ENCODE measurements at places on chromosomes 4 and X.

DNA sequence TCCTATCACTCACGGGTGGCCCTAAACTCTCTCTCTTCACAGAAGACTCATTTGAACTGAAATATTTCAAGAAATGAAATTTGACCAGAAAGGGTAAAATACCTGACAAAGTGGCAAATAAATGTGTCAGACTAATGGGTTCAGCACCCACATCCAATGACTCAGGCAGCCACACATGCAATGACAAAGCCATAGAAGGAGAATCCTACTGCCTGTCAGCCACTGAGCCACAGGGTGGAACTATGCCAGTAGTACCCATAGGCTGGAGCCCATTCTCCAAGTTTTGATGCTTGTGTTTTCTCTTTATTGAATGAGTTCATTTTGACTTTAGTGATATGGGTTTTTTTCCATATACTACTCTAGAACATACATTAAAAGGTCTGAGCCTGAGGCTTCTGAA lies 179.0 kb downstream of the BEND2 start:
- no peak for DNase-seq

DNA sequence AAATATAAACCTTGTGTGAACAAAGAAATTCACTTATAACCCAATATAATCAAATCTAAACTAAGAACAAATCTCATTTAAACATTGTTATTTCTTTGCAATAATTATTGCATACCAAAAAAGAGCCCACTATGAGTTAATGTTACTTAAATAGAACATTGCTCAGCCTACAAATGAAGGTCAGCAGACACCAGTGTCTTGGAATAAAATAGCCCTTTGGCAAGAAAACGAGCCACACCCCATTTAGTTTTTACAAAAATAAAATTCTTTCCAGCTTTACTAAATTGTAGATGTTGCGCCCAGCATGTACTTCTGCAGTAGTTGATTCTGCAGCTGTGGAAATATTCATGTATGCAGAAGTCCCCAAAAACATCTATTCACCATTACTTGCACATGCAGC lies 12.2 kb downstream of the PLS3 start:
- no peak for DNase-seq

GRCh38 chrX:9842541-9842940 lies 56.3 kb downstream of the SHROOM2 start:
- no peak for DNase-seq

DNA sequence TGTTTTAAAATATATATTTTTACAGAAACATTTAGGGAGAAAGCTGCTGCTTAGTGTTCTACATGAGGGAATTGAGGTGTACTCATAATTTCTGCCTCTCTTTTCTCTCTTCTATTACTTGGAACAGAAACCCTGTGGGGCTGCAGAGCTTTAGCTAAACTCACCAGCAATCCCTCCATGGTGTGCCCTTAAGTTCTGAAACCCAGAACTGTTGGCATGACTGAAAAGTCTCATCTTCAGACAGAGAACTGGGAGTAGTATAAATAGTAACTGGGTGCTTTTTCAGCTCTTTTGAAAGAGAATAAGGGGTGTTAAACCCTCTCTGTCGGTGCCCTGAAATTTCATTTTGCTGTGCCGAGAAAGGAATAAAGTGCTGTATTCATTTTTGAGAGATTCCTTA lies 294.9 kb upstream of the BOD1L1 start:
- DNase-seq, result no peak

DNA sequence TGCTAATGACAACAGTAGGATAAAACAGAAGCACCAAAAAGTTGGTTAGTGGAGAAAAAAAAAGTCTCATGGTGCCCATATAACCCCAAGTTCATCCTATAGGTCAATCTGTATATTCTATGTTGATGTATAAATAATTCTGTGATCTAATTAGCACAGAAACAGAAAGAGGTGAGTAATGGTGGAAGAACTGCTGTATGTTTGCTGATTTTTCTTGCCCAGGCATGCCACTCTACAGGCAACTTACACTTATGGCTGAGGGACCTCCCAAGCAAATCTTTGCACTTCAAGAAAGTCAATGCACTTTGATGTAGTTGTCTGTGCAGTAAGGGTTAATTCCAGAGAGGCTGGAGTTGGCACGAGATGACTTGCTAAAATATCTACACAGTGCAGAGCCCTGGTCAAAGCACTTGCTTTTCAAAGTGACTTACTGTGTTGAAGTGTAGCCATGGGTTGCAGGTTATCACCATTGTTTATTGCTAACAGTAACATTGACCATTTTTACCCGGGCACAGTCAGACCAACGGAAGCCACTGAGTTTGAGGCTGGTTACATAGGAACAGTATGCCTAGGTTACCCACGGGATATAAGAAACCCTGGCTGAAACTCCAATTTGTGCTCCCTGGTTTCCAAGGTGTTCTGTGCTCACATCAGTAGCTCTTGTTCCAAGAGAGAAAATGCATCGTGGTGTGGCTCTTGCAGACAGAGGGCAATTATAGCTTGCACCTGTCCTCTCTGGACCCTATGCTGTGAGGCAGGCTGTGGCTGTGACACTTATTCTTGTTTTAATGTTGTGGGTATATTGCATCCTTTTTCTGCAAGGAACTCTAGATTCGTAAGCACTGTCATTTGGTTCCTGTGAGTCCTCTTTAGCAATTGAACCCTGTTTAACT lies 141.3 kb upstream of the FTHL17 start:
- DNase-seq, result no peak

DNA sequence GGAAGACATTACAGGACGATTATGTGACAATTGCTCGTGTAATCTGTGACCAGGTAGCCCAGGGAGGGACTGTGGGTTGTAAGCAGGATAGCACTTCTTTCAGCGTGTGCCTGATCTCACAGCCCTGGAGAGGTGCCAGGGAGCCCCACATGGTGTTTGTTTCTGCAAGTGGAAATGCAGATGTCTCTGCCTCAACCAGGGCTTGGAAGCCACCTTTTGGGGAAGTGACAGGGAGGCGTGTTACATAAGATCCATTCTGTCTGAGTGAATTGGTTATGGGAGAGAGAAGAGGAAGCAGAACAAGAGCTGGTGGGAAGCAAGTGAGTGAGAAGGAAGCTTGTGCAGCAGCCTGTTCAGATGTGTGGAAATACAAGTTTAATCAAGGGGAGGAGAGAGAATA lies 104.5 kb upstream of the GATB start:
- no peak for DNase-seq

Measured in stimulated activated CD4-positive, alpha-beta T cell treated with anti-CD3 and anti-CD28 coated beads, Interleukin-12 subunit alpha, Interleukin-12 subunit beta, amount 100 ng/mL, for 24 hours (primary cell).